Cortex of kidney (tissue), 1 donor: ENCODE measurements at places on chromosomes 11 and 22.

DNA sequence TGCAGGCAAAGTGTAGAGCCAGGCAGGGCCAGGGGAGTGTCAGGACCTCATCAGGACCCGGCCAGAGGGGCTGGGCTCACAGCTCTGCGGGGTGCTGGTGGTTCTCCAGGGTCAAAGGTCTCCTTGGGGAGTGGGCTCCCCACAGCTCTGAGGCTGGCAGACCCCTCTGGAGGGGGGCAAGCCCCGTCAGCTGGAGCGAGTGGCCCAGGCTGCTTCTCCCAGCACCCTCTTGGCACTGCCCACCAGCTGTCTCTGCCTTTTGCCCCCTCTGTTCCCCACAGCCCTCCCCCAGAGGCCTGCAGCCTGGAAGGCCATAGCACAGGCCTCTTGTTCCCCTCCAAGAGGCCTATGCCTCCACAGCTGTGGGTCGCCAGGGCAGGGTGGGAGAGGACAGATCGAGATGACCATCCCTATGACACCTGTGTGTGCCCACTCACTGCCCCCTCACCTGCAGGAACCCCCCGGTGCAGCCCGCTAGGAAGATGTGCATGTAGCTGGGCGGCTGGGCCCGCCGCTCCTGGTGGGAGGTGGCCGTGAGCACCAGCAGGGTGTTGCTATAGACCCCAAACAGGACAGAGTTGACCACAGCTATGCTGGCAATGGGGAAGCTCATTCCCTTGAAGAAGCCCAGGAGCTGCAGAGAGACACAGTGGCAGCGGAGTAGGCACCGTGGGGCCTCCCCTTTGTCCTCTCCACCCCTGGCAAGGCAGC lies 3.4 kb downstream of the SLC25A45 start:
- no peak for DNase-seq

DNA sequence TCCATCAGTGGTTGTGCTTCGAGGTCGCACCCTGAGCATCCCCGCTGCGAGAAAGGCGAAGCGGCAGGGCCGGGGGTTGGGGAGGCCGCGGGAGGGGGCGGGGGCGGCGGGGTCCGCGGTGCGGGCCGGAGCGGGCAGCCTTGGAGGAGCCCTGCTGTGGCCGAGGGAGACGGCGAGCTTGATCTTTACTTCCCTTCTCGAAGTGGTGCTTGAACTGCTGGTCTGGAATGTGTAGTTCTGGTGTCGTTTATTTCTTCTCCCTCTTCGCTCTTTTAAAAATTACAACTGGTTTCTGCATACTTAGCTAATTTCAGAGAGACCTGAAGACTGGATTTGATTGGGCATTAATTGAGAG lies 1.1 kb downstream of the APLP2 start:
- no peak for DNase-seq

DNA sequence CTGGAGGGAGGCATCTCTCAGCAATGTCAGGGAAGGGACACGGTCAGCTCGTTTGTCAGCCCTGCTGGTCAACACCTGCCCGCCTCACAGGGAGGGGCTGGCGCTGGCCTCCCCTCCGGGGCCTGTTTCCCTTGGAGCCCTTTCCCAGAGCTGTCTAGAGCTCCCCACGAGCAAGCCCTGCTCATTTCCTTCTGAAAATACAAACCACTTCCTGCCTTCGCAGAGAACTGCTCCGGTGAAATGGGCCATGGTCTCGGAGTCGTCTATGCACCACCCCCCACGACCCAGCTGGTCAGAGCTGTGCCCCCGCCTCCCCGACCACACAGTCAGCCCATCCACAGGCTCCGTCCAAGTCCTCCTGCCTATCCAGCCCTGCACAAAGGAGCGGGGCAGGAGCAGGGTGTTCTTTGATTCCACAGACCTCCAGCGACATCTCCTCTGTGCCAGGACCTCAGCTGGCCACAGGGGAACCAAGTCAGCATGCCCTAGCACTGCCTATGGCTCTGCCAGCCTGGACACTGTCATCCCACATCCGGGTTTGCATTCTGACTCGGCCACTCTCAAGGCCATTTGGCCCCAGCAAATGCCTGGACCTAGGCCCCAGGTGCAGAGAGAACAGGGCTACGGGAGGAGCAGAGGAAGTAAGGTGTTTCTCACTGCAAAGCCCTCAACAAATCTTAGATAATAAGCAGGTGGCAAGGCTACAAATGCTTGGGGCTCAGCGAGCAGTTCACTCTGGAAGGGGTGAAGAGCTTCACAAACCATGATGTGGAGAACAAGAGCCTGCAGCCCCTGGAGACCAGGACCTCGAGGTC lies 82.1 kb upstream of the WNT11 start:
- no peak for DNase-seq

- DNase-seq: no peak
Measured at GRCh38 chr11:123122341-123122740, 60.4 kb upstream of the HSPA8 start.

- no peak for DNase-seq
Measured at GRCh38 chr11:19953909-19954308, 206.4 kb downstream of the DBX1 start.

DNA sequence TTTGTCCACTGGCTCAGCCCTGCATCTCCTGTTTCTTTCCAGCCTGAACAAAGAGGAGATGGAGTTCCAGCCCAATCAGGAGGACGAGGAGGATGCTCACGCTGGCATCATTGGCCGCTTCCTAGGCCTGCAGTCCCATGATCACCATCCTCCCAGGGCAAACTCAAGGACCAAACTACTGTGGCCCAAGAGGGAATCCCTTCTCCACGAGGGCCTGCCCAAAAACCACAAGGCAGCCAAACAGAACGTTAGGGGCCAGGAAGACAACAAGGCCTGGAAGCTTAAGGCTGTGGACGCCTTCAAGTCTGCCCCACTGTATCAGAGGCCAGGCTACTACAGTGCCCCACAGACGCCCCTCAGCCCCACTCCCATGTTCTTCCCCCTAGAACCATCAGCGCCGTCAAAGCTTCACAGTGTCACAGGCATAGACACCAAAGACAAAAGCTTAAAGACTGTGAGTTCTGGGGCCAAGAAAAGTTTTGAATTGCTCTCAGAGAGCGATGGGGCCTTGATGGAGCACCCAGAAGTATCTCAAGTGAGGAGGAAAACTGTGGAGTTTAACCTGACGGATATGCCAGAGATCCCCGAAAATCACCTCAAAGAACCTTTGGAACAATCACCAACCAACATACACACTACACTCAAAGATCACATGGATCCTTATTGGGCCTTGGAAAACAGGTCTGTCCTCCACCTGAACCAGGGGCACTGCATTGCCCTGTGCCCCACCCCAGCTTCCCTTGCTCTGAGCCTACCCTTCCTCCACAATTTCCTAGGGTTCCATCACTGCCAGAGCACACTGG lies 5.0 kb downstream of the FTH1 start:
- no peak for DNase-seq

GRCh38 chr11:12625438-12626071 lies 48.7 kb upstream of the TEAD1 start:
- no peak for DNase-seq

GRCh38 chr11:20208622-20209111 lies 48.4 kb upstream of the DBX1 start:
- DNase-seq: no peak

DNA sequence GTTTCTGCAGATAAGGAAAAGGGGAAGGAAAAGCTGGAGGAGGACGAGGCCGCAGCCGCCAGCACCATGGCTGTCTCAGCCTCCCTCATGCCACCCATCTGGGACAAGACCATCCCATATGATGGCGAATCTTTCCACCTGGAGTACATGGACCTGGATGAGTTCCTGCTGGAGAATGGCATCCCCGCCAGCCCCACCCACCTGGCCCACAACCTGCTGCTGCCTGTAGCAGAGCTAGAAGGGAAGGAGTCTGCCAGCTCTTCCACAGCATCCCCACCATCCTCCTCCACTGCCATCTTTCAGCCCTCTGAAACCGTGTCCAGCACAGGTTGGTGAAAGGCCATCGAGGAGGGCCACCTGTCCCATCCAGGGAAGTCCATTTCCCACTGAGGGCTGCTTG lies 5.6 kb downstream of the TEF start:
- DNase-seq: no peak

DNA sequence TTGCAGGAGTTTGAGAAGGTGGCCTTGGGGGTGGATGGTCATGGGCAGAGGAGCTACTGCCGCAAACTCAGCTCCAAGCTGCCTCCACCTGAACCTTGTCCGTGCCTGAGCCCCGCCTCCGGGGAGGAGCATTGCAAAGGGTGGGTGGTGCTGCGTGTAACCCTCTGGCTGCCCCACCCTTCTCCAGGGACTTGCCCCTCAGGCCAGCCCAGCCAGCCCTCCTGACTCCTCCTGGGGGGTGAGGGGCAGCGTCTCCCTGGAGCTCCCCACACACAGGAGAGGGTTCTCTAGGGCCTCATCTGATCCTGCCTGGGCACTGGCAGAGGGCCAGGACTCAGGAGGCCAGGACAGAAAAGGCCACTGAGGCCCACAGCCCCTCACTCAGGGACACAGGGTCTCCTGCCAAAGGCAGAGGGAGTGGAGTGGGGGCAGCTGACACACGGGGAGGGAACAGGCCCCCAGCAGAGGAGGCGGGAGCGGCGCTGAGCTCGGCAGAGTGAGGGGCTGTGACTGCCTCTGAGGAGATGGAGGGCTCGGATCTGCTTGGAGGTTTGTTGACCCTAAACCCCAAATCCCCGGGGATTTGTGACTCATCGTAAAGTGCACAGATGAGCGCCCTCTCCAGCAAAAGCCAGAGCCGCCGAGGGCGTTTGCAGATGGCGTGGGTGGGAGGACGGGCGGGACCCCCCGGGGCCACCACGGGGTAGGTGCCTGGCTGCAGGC lies 12.8 kb downstream of the BRSK2 start:
- DNase-seq: no peak
